ENCODE measurements at places on chromosomes 13 and 19. TPM values are rescaled to one million over a fixed set of nuclear protein-coding genes. Genes with fewer than 3 reads are reported as not detected.

Gene PPM1N
- 6.1 TPM for total RNA-seq

Gene TMEM255B
- 2.1 TPM for total RNA-seq

Gene DENND1C
- total RNA-seq: 14.9 TPM

Gene CDK8
- 29.4 TPM for total RNA-seq

Gene PLIN4
- 0.50 TPM for total RNA-seq

Gene FAM216B
- not detected for total RNA-seq

Gene CEACAM20
- total RNA-seq: not detected

Gene SOHLH2
- 15.7 TPM for total RNA-seq

Gene GSX1
- not detected for total RNA-seq

Gene ZNF208
- not detected for total RNA-seq

Gene ZNF579
- 27.5 TPM for total RNA-seq

Gene FBXO27
- total RNA-seq: 16.6 TPM

Gene MIA
- total RNA-seq: not detected

DNA sequence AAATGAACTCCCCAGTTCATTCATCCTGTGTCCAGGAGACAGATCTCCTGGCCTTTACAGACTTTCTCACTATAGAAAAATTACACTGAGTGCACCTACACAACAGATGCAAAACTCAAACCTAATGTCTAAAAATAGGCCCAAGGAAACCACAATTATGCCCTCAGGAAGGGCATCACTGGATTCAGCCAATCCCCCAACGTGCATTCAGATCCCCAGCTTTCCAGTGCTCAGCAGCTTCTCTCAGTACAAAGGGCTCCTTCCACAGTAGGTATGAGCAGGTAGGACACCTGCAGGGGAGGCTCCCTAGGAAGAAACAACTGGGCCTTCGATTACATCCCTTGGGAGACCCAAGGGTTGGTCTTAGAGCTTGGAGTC lies 2.1 kb downstream of the ZNF709 start:
- no peaks in the 10 kb centered on the region for H3K4me1 ChIP-seq
- H3K4me3 ChIP-seq: no peak overlapping the region
- no peak overlapping the region for H3K27ac ChIP-seq
- DNase-seq: no peak
- H3K36me3 ChIP-seq: no peaks in the 10 kb centered on the region

DNA sequence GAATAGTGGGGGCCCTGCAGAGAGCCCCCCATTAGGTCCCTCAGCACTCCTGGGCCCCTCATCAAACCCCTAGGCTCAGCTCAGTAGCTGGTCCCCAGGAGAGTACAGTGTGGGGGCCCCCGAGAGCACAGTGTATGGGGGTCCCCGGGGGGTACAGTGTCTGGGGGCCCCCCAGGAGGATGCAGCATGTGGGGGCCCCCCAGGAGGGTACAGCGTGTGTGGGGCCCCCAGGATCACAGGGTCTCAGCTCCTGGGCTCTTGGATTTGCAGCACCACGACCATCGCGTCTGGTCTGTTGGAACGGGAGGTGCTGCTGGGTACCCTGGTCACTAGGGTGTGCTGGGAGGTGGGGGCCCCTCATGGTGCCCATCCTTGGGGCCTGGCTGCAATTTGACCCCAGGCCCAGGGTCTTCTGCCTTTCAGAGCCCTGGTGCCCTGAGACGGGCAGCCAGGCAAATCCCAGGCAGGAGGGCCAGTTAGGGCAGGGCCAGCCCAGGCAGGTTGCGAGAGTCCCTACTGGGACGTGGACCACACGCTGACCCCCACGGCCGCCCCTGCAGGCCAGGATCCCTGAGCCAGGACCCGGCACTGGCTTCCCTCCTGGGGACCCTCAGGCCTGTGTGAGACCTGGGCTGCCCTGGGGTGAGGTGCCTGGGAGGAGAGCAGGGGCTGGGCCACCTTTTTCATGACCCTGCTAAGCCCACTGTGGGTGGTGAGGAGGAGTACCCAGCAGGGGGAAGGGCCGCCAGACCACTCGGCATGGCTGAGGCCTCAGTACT lies 13.6 kb downstream of the CBARP start:
- no peak overlapping the region for H3K27ac ChIP-seq
- H3K27me3 ChIP-seq: no peaks in the 10 kb centered on the region
- no peaks in the 10 kb centered on the region for H3K4me1 ChIP-seq

DNA sequence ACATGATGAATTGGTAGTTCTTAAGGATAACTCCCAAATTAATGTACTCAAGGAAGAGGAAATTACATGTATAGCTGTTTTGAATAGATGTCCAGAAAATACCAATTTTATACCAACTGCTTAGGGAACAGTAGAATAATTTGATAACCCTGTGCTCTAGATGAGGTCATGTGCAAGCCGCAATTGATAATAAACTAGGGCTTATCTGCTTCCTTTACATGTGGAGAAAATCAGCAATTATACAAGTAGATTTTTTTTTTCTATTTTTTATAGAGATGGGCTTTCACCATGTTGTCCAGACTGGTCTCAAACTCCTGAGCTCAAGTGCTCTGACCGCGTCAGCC lies 9.3 kb downstream of the TPT1 start:
- peaks cover 28% of the 10 kb centered on the region for H3K36me3 ChIP-seq
- H3K27ac ChIP-seq: no peak overlapping the region
- H3K27me3 ChIP-seq: no peaks in the 10 kb centered on the region
- no peak overlapping the region for H3K4me3 ChIP-seq

- H3K4me1 ChIP-seq: no peaks in the 10 kb centered on the region
- no peak overlapping the region for H3K27ac ChIP-seq
- H3K36me3 ChIP-seq: no peaks in the 10 kb centered on the region
- no peak for DNase-seq
- H3K4me3 ChIP-seq: no peak overlapping the region
Measured at GRCh38 chr13:45863709-45864590, 12.4 kb upstream of the SIAH3 start.

GRCh38 chr19:32450217-32450616 lies 44.6 kb downstream of the DPY19L3 start:
- no peak overlapping the region for H3K27ac ChIP-seq
- no peaks in the 10 kb centered on the region for H3K4me1 ChIP-seq
- H3K27me3 ChIP-seq: no peaks in the 10 kb centered on the region
- no peak for DNase-seq

- peak within 1 kb of the TSS; percentile 59 for H3K27ac ChIP-seq
- H3K27me3 ChIP-seq: peaks cover 18% of the 10 kb centered on the region
- peak; percentile 92 for DNase-seq
- no peak within 1 kb of the TSS for H3K4me3 ChIP-seq
Measured at GRCh38 chr19:46428239-46429135, at the start of gene PNMA8C. TSS of gene PNMA8C (minus strand) at chr19:46428936. CDS start at chr19:46428359, 577 bp downstream.

GRCh38 chr19:40216013-40216776 lies 2.0 kb downstream of the TTC9B start:
- DNase-seq: no peak
- H3K27ac ChIP-seq: no peak overlapping the region
- H3K4me3 ChIP-seq: no peak overlapping the region
- H3K27me3 ChIP-seq: peaks cover 51% of the 10 kb centered on the region
- H3K36me3 ChIP-seq: no peaks in the 10 kb centered on the region
- no peaks in the 10 kb centered on the region for H3K4me1 ChIP-seq

DNA sequence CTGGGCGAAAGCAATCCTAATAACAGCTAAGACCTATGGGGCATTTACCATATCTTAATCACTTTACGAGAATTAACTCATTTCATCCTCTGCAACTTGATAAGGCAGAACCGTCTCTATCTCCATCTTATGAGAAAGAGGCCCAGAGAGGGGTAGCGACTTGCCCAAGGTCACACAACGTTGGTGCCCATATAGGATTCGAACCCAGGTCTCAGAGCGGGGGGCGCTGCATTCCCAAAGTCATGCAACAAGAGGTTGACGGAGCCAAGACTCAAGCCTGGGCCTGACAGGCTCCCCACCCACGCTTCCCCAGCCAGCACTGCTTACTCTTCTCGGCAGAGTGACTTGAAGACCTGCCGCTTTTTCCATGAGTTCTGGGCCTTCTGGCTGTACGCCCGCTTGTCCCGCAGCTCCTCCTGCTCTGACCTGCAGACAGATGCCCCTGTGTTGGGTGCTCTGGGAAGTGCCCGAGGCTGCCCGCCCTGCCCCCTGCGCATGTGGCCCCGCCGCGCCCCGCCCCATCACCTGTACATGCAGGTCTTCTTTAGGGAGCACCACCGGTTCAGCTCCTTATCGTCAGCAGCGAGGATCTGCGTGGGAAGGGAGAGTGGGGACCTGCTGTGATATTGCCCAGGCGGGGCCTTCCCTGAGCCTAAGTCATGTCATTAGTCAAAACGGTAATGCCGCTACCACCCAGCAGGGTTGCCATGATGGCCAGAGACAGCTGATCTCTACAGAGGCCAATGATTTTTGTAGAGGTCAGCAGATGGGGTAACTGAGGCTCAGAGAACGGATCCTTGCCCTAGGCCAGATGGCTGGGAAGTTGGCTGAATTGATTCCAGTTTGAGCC lies 10.8 kb downstream of the KRI1 start:
- peak; percentile 64 for DNase-seq
- H3K36me3 ChIP-seq: peaks cover 62% of the 10 kb centered on the region
- H3K4me3 ChIP-seq: no peak overlapping the region
- H3K27ac ChIP-seq: peak overlapping the region; percentile 16
- no peaks in the 10 kb centered on the region for H3K4me1 ChIP-seq
- no peaks in the 10 kb centered on the region for H3K27me3 ChIP-seq

GRCh38 chr13:20130652-20131051 lies 30.2 kb downstream of the GJA3 start:
- H3K27ac ChIP-seq: no peak overlapping the region
- H3K4me3 ChIP-seq: no peak overlapping the region
- H3K27me3 ChIP-seq: peaks cover 44% of the 10 kb centered on the region

GRCh38 chr13:78786459-78786858 lies 127.5 kb upstream of the OBI1 start:
- no peak overlapping the region for H3K4me3 ChIP-seq
- peak overlapping the region; percentile 26 for H3K27ac ChIP-seq
- H3K36me3 ChIP-seq: no peaks in the 10 kb centered on the region
- H3K4me1 ChIP-seq: no peaks in the 10 kb centered on the region

DNA sequence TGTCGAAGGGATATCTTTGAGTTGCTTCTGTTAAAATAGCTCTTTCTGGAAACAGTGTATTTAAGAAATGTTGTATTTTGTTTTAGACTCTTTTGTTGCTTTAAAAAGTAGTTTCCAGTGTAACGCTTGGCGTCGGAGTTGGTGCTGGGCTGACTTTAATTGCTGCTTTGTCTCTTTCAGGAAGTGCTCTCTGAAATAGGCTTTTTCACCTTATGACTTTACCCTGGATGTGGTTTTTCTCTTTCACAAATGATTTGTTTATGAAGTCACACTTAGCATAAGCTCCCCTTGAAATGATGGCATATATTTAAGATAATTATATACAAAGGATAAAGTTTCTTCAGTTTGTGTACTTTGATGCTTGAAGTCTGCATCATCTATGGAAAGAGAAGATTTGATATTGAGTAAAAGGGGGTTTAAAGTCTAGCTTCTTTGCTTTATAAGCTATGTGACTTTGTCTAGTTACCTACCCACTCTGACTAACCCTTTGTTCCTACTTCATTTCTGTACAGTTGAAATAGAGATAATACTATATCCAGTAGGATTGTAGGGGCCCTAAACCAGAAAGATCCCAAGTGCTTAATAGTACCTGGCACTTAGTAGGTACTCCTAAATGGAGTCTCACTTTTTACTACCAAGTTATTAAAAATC lies at the start of gene GPR18:
TSS of gene GPR18 (minus strand) at position 170 of the 651 bp plus-strand sequence. CDS start 2,507 bp downstream, outside the sequence.
- H3K4me1 ChIP-seq: no peaks in the 10 kb centered on the region
- H3K4me3 ChIP-seq: no peak within 1 kb of the TSS
- H3K27me3 ChIP-seq: no peaks in the 10 kb centered on the region
- H3K27ac ChIP-seq: no peak within 1 kb of the TSS
- peaks cover 28% of the 10 kb centered on the region for H3K36me3 ChIP-seq
- no peak for DNase-seq

DNA sequence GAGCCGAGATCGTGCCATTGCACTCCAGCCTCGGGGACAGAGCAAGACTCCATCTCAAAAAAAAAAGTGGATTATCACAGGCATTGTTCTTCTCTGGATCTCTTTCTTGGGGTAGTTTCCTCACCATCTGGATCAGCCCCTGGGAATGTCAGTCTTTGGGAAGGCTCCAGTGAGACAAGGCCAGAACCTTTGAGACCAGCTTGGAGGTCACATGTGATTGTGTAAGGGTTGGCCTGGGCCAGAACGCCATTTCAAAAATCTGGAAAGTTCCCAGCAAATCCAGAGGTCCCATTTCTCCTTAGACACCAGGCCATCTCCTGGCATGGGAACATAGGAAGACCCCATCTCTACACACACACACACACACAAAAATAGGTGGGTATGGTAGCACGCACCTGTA lies 14.2 kb upstream of the ANGPTL8 start:
- no peak overlapping the region for H3K27ac ChIP-seq
- DNase-seq: no peak
- no peak overlapping the region for H3K4me3 ChIP-seq
- no peaks in the 10 kb centered on the region for H3K27me3 ChIP-seq

DNA sequence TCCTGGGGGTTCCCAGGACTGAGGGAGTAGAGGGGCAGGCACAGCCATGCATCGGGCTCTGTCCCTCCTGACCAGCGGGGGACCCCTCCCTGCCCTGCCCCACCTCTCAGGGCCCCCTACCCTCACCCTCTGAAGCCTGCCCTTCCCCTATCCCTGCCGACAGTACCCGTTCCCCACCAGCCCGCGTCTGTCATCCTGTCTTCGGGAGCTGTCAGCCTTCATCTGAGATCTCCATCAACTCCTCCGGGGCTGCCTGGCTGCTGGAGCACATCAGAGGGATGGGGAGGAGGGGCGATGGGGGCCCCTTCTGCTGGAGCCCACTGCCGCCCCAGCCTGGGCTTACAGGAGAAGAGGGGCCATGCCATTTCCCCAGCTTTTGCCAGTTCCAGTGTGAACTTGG lies 6.2 kb upstream of the SHD start:
- H3K4me1 ChIP-seq: no peaks in the 10 kb centered on the region
- no peak overlapping the region for H3K4me3 ChIP-seq

DNA sequence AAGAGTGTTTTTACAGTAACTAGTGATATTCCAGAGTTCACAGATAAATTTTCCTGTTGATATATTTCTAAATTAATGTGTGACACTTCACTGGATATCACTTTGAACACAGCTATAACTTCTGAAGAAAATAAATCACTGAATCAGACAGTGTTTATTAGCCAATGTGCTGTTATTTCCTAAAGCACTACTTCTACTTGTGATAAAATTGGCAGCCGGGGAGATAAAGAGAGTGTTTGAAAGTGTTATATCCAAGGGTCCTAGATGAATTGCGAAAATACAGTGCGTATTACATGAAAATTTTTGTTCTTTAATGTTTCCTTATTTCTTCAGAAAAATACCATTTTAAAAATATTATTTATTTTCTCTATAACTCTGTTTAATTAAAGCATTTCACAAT lies 417.5 kb upstream of the ARGLU1 start:
- no peak for DNase-seq
- peaks cover 4% of the 10 kb centered on the region for H3K4me1 ChIP-seq
- H3K27ac ChIP-seq: no peak overlapping the region
- H3K4me3 ChIP-seq: no peak overlapping the region
- H3K36me3 ChIP-seq: no peaks in the 10 kb centered on the region

- H3K27ac ChIP-seq: no peak overlapping the region
- no peaks in the 10 kb centered on the region for H3K36me3 ChIP-seq
- no peak overlapping the region for H3K4me3 ChIP-seq
- no peaks in the 10 kb centered on the region for H3K27me3 ChIP-seq
Measured at GRCh38 chr13:105670179-105670990, 865.1 kb downstream of the EFNB2 start.

- H3K4me3 ChIP-seq: no peak overlapping the region
- no peak for DNase-seq
- no peaks in the 10 kb centered on the region for H3K36me3 ChIP-seq
- H3K27ac ChIP-seq: no peak overlapping the region
Measured at GRCh38 chr19:35107545-35107944, 8.1 kb upstream of the FXYD3 start.

Data from endodermal cell (in vitro differentiated cells).